ENCODE measurements at places on chromosomes 13 and 19. TPM values are rescaled to one million over a fixed set of nuclear protein-coding genes. Genes with fewer than 3 reads are reported as not detected.

ZNF221 gene
- polyA plus RNA-seq = 3.3 TPM

DNA sequence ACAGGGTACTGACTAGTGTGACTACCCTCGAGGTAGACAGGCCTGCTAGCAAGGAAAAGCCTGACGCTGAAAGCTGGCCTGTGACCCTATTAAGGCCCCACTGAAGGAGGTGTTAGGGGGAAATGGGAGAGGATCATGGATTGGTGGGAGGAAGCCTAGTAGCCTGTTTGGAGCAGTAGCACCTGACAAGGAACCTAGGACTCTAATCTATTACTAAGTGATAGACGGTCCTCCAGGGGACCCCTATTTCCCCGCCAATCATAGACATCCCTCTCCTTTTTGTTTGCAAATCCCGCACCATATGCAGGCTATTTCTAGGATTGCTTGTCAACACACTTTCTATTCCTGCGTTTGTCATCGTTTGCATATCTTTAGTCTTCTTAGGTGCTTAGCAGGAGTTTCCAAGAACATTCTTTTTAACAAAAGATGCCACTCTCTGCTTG lies 1338.8 kb upstream of the MIR17HG start:
- no peak for DNase-seq
- H3K4me3 ChIP-seq = no peak overlapping the region

- DNase-seq = no peak
- H3K27ac ChIP-seq = no peak overlapping the region
- no peak overlapping the region for H3K4me3 ChIP-seq
- peaks cover 11% of the 10 kb centered on the region for H3K4me1 ChIP-seq
These were observed 178.8 kb downstream of the KCTD12 start for GRCh38 chr13:76707360-76707759.

MOB3A gene
- 22.5 TPM for polyA plus RNA-seq

CLASRP gene
- polyA plus RNA-seq = 29.5 TPM
